Transverse colon (tissue), 4 donors: ENCODE measurements at places on chromosomes 16 and 17. TPM values are rescaled to one million over a fixed set of nuclear protein-coding genes. Genes with fewer than 3 reads are reported as not detected.
A peak's percentile ranks its signal among the peaks of the same experiment; 100 is the strongest.

DNA sequence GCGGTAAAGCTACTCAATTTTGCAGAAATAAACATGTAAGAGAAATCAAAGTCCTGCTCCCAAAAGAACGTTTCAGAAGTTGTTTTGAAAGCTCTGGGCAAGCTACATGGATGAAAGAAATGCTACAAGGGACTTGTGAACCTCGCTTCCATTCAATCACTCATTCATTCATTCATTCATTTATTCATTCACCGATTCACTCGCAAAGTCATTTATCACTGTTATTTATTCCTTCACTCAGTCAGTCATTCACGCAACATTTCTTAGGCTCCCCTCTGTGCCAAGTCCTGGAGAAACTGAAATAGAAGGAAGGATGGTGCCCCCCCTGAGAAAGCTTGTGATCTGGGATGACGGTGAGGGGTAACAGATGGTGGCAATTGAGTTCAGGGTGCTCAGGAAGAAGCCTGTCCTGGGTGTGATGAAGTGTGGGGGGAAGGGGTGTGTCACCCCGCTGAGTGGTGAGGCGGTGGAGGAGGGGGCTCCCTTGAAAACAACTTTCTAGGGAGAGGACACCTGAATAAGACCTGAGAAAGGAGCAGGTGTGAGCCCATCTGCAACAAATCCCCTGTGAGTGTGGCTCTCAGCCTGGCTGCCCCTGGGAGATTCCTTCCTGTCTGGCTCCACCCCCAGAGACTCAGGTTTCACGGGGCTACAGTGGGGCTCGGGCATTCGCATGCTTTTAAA is 36.3 kb upstream of the PRSS54 start:
- DNase-seq = no peak
- H3K36me3 ChIP-seq = no peaks in the 10 kb centered on the region
- no peaks in the 10 kb centered on the region for H3K4me1 ChIP-seq
- H3K27ac ChIP-seq = no peak overlapping the region
- H3K4me3 ChIP-seq = no peak overlapping the region

DNA sequence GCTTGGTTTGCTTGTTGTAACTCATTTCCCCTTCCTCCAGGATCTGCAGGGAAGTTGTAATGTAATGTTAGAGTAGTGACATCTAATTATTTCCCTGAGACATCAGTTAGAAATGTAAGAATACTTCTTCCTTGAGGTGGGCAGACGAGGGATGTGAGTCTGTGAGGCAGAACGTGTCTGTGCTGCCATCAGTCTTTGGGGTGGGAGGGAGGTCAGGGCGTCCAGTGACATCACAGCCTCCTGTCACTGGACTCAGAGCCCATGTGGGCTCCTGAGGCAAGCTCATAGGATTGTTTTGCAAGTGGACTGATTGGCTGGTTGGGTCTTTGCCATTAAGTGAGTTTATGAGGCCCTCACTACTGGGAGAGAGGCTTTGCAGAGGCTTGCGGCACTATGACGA is 188.8 kb downstream of the CCDC182 start:
- H3K27ac ChIP-seq = no peak overlapping the region
- DNase-seq = no peak
- H3K4me1 ChIP-seq = peaks cover 27% of the 10 kb centered on the region
- H3K36me3 ChIP-seq = no peaks in the 10 kb centered on the region
- H3K27me3 ChIP-seq = no peaks in the 10 kb centered on the region
- H3K4me3 ChIP-seq = no peak overlapping the region

DNA sequence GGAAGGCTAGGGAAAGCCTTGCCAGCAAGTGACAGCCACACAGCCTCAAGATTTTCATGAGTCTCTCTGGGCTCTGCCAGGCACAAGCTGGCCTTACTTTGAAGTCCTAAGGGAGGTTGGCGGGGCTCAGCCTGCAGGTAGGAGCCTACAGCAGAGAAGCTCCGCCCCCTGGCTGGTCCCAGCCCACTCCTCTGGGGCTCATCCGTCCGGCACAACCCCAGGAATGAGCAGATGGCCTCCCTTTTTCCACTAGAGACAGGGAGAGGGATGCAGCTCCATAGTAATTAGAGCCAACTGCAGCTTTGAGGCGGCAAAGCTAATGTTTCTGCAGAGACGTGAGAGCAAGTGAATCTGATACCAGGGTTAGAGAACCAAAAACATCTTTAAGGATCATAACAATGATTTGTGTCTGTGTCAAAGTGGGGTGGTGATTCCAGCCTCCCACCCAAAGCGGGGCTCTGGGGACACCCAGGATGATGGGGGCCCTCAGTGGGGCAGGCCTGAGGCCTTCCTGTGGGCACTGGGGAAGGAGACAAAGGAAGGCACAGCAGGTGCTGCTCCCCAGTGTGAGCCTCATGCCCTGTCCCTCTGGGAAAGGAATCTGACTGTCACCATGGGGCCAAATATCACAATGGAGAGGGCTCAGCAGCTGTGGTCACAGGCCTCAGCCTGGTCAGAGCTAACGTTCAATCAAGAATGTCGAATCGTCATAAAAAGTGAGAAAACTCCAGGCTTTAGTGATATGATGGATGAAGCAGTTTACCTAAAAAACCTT is 61.5 kb downstream of the RBFOX3 start:
- H3K4me1 ChIP-seq = no peaks in the 10 kb centered on the region
- H3K36me3 ChIP-seq = no peaks in the 10 kb centered on the region
- H3K27me3 ChIP-seq = peaks cover under 1% of the 10 kb centered on the region
- no peak overlapping the region for H3K27ac ChIP-seq

DNA sequence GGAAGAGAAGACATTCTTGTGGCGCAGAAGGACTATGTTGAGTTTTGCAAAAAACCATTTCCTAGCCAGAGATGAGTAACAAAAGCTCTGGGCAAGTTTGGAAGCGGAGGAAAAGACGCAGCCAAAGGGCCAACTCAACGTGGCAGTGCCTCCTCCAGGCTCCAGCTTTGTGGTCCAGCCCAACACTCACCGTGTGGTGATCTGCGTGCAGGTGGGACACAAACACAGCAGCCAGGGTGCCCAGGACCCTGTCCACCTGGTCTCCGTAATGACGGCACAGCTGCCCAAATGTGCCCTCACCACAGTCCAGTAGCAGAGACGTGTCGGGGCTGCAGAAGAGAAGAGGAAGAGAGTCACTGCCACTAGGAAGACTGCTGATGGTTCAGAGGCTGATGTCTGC is 21.5 kb downstream of the ELAC2 start:
- H3K4me1 ChIP-seq = no peaks in the 10 kb centered on the region
- H3K36me3 ChIP-seq = peaks cover 81% of the 10 kb centered on the region
- H3K4me3 ChIP-seq = no peak overlapping the region
- H3K27me3 ChIP-seq = no peaks in the 10 kb centered on the region

DNA sequence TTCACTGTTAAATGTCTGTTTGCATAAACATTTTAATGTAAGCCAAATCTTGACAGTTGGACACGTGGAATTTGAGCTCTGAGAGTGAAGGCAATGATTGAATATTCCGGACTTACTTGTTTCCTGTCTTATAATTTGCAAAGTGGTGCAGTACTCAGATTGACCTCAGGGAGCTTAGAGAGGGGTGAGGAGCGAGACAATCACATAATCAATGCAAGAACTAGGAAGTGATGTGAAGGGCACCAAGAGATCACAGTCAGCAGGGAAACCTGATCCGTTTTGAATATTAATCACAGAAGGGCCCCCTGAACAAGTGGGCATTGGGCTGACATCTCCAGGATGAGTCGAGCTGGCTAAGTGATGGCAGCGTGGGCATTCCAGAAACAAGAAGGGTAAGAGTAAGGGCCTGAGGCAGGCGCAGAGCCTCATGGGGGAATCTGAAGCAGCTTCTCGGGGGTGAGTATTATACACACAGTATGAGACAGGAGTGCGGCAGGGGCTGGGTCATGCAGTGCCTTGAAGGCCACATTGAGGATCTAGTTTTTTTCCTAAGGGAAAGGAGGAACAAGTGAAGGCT is 26.1 kb downstream of the TEX2 start:
- DNase-seq = no peak
- no peak overlapping the region for H3K4me3 ChIP-seq
- H3K4me1 ChIP-seq = peaks cover 17% of the 10 kb centered on the region
- H3K27me3 ChIP-seq = no peaks in the 10 kb centered on the region

DNA sequence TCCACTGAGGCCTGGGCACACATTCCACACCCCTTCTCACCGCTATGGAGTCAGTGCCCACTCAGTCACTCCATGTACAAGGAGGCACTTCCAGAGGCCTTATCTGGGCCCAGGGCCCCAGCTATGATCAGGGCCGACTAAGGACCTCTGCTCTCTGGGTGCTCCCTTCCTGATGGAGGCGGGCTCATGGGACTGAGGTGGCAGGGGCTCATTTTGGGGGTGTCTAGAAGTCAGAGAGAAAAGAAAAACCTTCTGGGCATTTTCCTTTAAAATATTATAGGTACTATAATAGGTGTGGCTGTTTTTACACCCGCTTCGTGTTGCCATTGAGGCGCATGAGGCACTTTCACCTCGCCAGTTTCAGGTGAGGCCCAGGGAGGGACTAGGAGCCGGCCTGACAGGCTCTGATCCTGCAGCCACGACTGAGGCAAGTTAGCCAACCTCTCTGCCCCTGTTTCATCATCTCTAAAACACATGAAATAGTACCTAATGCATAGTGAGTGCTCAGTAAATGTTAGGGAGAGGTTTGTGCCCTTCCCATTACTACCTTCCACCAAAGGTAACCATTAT is 14.4 kb downstream of the B9D1 start:
- no peaks in the 10 kb centered on the region for H3K36me3 ChIP-seq
- H3K4me1 ChIP-seq = peaks cover 17% of the 10 kb centered on the region
- H3K27me3 ChIP-seq = no peaks in the 10 kb centered on the region
- no peak for DNase-seq

- no peaks in the 10 kb centered on the region for H3K4me1 ChIP-seq
- H3K4me3 ChIP-seq = no peak overlapping the region
- H3K27ac ChIP-seq = no peak overlapping the region
- no peak for DNase-seq
Observed at GRCh38 chr17:45997624-45998023, 1.4 kb upstream of the STH start.

GRCh38 chr16:89443727-89444084 is 46.7 kb downstream of the ANKRD11 start:
- peaks cover 89% of the 10 kb centered on the region for H3K4me1 ChIP-seq
- peak overlapping the region; percentile 69 for H3K27ac ChIP-seq
- H3K27me3 ChIP-seq = no peaks in the 10 kb centered on the region
- DNase-seq = peak; percentile 45
- H3K4me3 ChIP-seq = no peak overlapping the region

DNA sequence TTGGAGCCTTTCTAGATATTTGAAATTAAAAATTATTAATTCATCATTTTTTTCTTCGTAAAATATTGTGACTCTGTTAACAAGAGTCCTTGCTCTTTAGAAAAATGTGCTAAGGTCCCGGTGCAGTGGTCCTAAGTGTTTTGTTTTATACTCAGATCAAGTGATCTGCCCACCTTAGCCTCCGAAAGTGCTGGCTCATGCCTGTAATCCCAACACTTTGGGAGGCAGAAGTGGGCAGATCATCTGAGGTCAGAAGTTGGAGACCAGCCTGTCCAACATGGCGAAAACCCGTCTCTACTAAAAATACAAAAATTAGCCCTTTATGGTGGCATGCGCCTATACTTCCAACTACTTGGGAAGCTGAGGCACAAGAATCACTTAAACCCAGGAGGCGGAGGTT is 82.6 kb upstream of the LGALS9 start:
- DNase-seq = no peak
- no peaks in the 10 kb centered on the region for H3K27me3 ChIP-seq
- H3K27ac ChIP-seq = no peak overlapping the region
- peaks cover 8% of the 10 kb centered on the region for H3K4me1 ChIP-seq

DNA sequence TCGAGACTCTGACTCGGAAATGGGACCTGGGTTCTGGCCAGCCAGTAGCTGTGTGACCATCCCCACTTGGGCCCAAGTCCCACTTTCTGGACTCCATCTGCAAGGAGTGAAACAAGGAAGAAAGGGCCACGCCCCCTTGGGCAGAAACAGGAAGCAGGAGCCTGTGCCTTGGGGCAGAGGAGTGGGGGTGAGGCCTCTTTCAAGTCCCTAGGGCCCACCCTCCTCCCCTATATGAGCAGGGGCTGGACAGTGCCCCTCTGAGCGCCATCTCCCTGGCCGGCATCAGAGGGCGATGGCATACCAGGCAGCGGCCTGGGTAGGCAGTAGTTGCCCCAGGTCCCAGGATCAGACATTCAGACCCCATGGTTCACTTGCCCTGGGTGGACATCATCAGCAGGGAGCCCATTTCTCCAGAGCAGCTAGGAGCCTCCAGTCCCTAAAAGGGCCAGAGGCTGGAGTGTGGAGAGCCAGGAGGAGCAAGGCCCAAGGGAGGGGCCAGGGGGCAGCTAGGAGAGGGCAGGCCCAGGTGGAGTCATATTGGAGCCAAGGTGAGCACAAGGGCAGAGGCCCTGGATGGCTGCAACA is 7.1 kb downstream of the BCAR1 start:
- H3K27me3 ChIP-seq = no peaks in the 10 kb centered on the region
- H3K4me1 ChIP-seq = peaks cover 62% of the 10 kb centered on the region
- H3K4me3 ChIP-seq = no peak overlapping the region
- peaks cover 8% of the 10 kb centered on the region for H3K36me3 ChIP-seq
- DNase-seq = peak; percentile 63
- H3K27ac ChIP-seq = peak overlapping the region; percentile 97

DNA sequence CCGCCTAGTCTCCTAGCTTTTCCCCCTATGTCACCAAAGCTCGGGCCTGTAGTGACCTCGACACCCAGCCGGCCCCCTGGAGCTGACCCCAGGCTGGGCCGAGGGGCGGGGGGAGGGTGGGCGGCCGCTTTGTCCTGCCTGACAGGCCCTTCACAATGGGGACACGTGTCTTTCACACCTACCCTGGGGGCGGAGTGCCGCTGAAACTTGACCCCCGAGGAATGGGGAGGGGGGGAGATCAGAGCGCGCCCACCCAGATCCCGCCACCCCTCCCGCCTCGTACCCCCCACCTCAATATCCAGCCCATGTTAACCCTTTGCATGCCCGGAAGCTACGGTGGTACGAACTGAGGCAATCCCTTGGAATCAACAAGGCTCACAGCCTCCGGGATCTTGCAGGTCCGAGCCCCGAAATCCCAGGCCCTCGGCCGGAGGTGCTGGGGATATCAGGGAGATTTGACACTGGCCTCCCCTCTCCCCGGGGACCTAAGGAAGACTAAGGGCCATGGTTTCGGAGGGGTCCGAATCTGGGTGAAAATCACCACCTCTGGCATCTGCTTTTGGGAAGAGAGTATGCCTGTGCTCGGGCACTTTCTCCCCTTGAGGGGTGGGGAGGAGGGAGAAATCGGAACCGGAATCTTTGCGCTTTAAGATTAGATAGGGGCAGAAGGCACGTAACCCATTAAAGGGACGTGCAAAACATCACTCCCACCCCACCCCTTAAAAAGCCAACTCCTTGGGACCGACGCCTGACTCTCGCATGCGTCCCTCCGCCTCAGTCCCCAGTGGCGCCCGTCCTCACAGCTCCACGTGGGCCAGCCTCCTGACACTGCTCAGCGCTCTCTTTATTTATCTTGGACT is 2.6 kb downstream of the NOG start:
- DNase-seq = no peak
- H3K36me3 ChIP-seq = no peaks in the 10 kb centered on the region
- H3K4me1 ChIP-seq = peaks cover 38% of the 10 kb centered on the region
- no peak overlapping the region for H3K27ac ChIP-seq

DPEP2 gene
- 1.5 TPM for total RNA-seq

MYH13 gene
- 0.16 TPM for total RNA-seq

THAP11 gene
- 44.1 TPM for total RNA-seq

CD79B gene
- total RNA-seq = 0.68 TPM

RPUSD1 gene
- 23.3 TPM for total RNA-seq

MAP2K6 gene
- total RNA-seq = 16.1 TPM

C16orf46 gene
- total RNA-seq = 5.6 TPM

TNFRSF12A gene
- 14.5 TPM for total RNA-seq

CNGB1 gene
- 0.14 TPM for total RNA-seq
